HEK293T (cell line): ENCODE measurements at places on chromosomes 11 and 22.

GRCh38 chr22:33209930-33210784 lies 152.0 kb upstream of the SYN3 start:
- DNase-seq: peak; percentile 76

- no peak for DNase-seq
Observed at GRCh38 chr11:6625156-6625831, 6.1 kb upstream of the TPP1 start.

- no peak for DNase-seq
Observed at GRCh38 chr11:109454857-109455256, 32.9 kb downstream of the C11orf87 start.

- DNase-seq: no peak
Observed at GRCh38 chr22:37909766-37910165, 3.7 kb downstream of the MICALL1 start.

DNA sequence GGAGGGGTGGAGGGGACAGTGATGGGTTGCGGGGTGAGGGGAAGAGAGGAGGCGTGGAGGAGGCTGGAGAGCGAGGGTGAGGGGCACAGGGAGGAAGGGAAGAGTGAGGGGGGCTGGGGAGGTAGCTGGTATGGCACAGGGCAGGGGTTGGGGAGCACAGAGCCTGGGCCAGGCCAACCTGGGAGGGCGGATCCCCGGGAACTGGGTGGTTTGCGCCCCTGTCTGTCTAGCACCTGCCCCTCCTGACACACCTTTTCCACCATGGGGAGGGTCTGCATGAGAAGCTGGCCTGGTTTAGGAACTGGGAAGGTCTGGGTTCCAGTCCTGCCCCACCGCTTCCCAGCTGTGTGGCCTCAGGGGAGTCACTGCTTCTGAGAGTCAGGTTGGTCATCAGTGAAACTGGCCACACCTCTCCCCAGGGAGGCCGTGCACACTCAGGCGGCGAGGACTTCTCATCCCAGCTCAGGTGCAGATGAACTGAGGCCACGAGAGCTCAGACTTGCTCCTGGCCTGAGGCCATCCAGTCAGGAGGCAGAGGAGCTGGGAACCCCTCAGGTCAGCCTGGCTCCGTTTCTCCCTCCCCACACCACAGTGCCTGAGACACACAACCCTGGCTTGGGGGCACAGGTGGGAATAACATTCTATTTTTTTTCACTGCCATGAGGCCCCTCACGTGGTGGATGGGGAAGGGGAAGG lies 95.6 kb downstream of the PHF21B start:
- DNase-seq: no peak

DNA sequence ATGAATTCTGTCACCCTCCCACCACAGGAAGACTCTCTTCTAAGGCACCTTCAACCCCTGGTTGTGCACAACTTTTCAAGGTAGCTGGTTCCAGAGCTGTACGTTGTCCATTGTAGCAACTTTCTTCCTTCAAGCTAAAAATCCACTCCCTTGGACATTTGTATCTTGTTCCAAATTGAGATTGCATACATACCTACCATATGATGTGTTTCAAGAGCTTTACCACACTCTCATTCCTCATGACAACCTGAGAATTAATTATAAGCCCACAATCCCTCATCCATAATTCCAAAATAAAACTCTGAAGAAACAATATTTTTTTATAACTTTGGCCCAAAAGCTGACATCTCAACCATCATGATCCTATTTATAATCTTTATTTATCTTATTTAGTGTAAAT lies 3.0 kb downstream of the OR52W1 start:
- no peak for DNase-seq

- DNase-seq: no peak
Observed at GRCh38 chr11:46363031-46363407, 15.8 kb downstream of the DGKZ start.

GRCh38 chr11:1209371-1210057 lies 13.4 kb upstream of the MUC5B start:
- no peak for DNase-seq

GRCh38 chr11:93490996-93491618 lies 52.1 kb downstream of the SMCO4 start:
- no peak for DNase-seq

GRCh38 chr11:129657866-129658525 lies 157.7 kb upstream of the TMEM45B start:
- DNase-seq: no peak

DNA sequence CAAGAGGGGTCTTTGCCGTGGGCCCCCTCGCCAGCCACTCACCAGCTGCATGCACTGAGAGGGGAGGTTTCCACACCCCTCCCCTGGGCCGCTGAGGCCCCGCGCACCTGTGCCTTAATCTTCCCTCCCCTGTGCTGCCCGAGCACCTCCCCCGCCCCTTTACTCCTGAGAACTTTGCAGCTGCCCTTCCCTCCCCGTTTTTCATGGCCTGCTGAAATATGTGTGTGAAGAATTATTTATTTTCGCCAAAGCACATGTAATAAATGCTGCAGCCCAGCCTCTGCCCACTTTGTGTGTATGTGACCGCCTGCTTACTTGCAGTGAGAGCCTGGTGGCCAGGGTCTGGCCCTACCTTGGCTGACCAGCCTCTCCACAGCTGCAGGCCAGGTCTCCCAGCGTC lies 2.8 kb upstream of the CRACR2B start:
- DNase-seq: no peak

DNA sequence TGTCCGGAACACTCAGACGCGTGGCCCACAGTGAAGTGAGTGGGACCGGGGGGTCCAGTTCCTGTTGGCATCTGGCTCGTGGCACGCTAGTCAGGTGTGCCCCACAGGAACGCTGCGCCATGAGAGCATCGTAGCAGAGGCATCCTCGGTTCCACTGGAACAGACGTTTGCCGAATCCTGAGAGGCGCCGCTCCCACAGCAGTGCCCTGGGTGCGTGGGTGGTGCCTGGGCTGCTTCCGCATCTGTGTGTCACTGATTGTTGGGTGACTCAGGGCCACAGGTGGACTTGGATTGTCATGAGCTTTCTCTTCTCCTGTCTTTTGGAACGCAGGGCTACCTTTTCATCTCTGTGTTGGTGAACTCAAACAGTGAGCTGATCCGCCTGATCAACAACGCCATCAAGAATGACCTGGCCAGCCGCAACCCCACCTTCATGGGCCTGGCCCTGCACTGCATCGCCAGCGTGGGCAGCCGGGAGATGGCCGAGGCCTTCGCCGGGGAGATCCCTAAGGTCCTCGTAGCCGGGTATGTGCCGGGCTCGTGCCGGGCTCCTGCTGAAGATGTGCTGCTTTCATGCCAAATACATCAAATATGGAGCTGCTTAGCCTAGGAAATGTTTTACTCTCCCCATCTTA lies 46.2 kb downstream of the AP2A2 start:
- DNase-seq: no peak

DNA sequence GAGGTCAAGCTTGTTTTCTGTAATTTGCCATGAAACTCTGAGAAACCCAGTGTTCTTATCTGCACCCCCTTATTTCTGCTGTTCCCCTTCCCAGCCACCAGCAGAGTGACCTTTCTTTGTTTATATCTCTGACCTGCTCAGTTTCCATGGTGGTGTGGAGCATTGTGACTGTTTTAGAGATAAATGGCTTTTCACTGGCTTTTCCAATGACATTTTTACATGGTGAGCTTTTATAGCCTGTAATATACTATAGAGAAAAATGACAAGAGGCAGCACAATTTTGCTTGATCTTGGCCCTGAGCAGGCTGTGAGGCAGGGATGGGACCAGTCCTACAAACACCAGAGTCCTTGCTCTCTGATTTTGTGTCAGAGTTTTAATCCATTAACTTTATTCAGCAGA lies 233.9 kb downstream of the FAT3 start:
- no peak for DNase-seq

DNA sequence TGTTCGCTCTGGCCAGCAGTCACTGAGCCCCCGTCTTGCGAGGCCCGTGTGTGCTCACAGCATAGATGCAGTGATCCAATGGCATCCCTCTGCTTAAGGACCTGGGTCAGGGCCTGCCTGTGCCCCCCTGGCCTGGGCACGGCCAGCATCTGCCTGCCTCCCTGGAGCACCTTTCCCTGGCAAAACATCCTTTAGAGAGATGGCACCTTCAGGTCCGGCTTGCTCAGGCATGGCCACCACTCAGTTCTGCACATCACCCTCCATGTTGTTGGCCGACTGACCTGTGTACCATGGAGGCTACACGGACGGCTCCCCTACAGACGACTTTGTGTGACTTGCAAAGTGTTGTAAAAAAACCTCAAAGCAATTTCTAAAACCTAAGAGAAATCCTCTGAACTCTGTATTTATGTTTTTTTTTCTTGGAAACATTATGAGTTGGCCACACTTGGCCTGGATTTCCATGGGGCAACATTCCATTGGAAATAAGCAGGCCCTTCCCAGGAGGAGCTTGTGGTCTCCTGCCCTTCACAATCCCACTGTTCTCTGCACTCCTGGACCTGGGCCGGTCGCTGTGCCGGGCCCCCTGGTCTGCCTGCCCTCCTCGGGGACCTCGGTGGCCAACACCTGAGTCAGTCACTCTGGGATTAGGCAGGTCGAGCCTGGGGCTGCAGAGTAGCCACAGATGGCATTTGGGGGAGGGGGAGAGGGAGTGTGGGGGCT lies 592.4 kb downstream of the TBC1D22A start:
- DNase-seq: no peak

DNA sequence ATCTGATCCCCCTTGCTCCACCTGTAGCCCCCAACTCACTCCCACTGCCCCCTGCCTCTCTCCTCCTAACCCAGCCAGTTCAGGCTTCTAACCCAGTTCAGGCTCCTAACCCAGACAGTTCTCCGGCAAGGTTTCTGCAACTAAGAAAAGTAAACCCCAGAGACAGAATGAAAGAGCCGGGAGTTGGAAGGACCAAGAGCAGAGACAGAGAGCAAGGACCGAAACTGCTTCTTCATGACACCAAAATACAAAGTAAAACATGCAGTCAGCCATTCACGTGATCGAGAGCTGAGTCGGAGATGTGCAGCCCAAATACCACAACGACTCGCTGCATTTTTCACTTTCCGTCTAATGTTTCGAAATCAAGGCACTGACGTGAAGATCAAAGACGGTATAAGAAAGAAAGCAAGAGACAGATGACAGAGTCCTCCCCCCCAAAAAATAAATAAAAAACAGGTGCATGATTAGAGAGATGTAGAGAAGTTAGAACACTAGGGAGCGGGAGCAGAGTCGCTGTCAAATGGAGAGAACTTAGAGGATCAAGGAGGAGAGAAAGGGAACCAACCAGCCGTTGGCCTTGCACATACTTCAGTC lies 884 bp downstream of the IL10RA start:
- DNase-seq: no peak

GRCh38 chr11:40062616-40063015 lies 1396.8 kb downstream of the LRRC4C start:
- DNase-seq: no peak

- DNase-seq: no peak
Observed at GRCh38 chr11:122755941-122756340, 82.4 kb upstream of the CRTAM start.

DNA sequence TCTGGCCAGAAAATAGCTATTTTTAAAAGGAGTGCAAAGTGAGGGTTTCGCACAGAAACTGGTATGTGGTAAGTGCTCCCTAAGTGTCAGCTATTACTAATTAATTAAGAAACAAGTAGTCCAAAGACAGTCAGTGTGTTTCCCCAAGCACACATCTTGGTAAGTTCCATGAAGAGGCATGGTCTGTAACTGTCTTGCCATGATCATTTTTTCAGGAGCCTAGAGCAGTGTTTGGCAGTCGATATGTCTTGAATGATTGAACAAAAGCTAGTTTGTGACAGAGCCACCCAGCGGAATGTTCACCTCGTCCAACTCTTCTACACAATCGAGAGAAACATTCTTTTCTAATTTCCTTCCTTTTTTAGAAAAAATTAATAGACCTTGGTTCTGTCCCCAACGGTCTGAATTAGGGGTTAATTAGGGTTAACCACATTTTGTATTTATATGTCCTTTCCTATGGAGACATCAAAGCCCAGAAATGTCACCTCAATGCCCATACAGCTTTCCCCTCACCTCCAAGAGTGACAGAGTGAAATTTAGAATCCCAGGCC lies 57.6 kb upstream of the FTH1 start:
- no peak for DNase-seq

GRCh38 chr11:74278721-74279161 lies 32.7 kb downstream of the P4HA3 start:
- no peak for DNase-seq
